ENCODE measurements at places on chromosomes 7 and 10. TPM values are rescaled to one million over a fixed set of nuclear protein-coding genes. Genes with fewer than 3 reads are reported as not detected.

DNA sequence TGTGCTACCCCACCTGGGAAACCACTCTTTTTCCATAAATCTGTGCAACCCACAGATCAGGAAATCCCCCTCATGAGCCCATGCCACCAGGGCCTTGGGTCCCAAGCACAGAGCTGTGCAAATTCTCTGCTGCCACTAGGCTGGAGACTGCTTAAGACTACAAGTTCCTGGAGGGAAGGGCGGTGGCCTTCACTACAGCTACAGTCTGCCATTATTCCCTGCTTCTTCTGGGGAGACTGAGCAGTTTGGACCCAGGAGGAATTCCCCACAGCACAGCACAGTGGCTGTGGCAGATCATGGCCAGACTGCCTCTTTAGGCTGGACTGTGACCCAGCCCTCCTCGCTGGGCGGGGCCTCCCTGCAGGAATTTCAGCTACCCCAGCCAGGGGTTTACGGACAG, 89.7 kb upstream of the GRB10 start:
- no peak for DNase-seq

DNA sequence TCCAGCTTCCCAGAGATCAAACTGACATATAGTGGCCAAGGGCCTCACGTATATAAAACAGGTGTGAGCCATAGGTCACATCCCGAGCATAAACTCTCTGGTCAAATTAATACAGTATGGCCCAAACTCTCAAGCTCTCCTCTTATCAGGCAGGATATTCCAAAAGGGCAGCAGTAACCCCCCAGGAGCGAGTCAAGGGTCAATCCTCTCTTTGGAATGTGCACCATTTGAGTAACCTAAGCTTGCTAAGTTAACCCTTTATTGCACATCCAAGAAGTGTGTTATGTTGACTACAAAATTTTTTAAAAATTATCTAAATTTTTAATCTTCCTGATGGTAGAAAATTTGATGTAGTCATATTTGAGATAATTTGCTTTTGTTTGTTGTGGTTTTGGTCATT, 4.5 kb upstream of the TRIM24 start:
- no peak for DNase-seq

DNA sequence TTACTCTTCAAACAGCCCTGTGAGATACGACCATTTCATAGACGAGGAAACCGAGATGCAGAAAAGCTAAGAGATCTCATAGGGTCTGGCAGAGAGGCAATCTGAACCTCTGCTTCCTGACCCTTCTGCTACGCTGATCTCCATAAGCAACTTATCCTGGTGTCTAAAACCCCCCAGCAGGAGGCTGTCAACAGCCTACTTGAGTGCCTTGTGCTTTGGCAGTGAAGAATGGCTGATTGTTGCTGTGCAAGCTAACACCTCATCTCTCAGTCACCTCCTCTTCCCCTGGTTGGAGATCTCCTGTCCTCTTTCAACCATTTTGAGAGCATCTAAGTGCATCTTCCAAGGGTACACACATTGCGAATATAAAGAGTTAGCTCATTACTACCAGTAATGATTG, 86.2 kb downstream of the AOAH start:
- DNase-seq: no peak

DNA sequence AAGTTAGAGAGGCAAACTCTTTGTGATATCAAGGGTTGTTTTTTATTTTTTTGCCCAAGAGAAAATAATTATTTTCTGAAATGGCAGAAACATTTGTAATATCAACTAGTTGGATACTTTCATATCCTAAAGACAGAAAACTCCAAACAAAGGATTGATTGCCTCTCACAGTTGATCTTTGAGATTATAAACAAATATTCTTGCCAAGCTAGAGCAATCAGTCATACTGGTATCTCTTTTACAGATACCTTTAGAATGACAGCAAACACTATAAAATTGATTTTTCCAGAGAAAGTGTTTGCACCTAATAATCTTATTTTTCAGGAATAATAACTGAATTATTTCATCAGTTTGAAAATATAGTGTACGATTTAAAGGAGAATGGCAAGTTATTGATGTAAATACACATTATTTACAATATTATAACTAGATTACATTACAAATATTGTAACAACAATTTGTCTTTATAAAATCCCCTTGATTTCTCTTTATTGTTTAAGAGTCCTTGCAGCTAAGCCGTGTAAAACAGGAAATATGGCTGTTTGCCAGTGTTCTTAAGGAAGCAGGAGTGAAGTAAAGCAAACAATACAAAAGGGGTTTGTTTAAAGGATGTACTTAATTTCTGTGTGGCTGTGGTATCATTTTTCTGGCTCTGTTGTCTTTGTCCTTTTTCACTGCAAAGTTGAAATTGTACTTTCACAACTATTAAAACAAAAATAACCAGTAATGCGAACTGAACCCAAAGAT, 58.4 kb downstream of the MAPK8 start:
- no peak for DNase-seq

DNA sequence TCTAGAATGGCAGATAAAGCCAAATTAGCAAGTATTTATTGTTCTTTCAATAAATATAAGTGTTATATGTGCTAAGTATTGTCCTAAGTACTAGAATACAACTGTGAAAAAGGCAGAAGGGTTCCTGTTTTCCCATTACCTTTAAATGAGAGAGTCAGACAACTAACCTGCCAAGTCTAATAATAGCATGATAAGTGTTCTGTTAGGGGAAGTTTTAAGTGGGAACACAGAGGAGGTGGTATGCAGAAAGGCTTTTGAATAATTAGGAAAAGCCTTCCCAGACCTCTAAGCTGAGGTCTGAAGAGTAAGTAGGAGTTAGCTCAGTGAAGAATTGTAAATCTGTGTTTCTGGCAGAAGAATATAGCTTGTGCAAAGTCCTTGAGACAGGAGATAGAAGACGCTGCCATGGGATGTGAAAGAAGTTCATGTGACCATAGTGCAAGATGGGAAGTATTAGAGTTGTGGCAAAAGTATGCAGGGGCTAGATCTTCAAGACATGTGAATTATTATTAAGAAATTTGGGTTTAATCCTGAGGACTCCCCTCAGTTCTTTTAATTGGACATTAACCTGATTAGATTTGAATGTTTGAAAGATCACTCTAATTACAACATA, 12.5 kb downstream of the SHOC2 start:
- no peak for DNase-seq

DNA sequence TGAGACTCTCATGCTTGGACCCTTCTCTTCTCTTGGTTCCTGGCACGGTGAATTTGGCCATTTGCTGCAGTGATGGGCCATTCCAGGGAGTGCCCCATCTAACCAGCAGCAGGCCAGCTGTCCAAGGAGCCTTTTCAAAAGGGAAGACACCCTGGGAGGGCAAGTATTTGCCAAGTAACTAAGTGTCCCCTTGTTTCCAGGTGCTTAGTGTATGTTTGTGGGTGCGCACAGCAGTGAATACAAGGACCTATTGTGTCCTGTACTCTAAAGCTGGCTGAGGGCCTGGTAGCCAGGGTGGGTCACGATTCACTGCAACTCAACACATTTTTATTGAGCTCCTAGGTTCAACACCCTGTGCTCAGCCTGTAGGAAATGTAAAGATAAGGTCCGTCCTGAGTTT, 348.8 kb downstream of the RNLS start:
- no peak for DNase-seq

DNA sequence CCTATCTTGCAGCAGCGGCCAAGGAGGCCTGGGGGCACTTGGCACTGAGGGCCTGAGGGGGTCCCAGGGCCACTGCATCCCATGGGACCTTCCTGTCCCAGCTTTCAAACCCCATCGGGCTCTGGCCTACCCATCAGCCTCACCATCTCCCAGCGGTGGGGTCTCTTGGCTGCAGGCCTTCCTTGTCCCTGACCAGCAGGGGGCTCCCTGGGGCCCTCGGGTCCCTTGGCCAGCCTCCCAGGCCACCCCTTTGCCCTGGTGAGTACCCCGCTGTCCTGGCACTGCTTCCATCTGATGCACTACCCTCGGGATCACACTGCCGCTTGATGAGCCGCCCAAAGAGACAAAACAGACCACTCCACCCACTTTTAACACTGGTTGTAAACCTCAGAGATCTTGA, 43.5 kb downstream of the YKT6 start:
- DNase-seq: no peak

DNA sequence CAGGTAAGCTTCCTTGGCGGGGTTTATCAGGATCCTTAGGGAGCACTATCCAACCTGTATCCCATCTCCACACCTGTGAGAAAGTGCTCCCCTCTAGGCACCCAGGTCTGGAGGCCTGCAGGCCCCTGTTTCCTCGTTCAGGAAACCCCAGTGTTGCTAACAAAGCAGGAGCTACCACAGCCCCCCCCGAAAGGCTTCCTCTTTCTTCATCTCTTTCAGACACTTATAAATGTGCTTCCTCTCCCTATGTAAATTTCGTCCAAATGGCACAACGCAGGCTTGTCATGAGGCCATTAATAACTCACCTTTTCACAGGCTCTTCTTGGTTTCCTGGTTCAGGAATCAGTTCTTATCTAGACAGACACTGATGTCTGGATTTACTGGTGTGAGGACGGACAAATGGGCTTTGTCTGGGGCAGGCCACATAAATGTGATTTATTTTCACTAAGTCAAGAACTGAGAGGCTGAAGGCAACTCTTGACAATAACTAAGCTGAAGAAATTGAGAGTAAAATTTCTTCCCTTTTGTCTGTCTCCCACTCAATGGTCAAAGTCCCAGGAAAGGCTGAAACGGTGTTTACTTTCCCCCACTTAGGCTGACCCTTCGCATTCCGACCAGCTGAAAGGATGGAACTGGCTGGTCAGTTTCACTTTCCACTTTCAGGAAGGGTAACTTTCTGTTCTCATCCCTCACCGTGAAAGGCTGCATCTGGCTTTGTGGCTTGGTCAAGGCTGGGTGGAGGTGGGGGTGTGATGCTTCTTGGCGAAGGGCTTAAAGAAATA, 46.8 kb downstream of the PIK3AP1 start:
- no peak for DNase-seq

DNA sequence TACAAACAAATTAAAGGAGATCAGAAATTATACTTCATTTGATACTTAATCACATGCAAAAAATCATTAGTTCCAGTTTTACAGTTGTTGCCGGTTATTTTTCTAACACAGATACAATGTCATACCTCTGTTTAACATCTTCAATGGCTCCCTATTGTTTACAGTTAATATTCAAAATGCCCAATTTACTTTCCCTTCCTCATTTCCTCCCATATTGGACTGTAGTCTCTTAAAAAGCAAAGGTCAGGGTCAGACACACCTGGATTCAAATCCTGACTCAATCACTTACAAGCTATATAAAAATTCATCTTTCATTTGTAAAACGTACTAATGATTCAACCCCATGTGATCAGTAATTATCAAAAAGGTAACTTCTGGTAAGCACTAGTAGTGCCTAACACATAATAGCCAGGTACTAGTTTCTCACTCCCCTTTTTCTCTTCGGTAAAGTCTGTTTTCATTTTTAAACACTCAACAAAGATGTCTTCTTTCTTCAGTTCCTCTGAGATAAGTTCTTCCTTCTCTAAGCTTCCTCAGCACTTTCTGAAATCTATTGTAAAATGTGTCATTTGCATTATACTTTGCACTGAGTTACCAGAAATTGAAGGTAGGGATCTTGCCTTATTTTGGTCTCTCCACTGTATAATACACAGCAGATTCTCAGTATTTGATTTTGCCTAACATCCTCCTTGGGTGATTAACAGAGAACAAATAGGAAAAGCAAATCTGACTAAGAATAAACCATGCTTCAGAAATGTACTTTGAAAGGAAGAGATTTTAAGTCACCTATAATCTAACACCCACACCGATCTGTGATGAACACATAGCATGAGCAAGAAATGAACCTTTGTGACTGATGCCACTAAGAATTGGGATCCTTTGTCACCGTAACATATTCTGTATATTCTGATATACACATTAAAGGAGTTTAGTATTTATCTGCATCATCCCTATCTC, 16.1 kb downstream of the KMT2C start:
- no peak for DNase-seq

GRCh38 chr7:84088802-84089201, 105.8 kb downstream of the SEMA3A start:
- DNase-seq: no peak

GRCh38 chr10:76396134-76396533, 964.7 kb downstream of the LRMDA start:
- no peak for DNase-seq

DNA sequence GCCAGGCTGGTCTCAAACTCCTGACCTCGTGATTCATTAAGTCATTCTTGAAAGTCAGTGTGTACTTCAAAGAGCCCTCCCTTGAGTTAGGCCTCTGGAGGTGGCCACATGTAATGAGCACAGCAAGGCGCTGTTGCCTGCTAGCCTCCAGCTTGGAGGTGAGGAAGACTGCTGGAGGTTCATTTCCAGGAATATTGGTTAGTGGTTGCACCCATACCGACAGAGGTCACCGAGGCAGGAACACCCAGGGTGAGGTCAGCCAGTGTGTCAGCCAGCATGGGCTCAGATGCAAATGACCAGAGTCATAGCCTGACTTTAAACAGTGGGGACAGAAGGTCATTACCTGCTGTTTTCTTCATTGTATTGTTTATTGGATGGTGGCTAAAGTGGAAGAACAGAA, 85.0 kb downstream of the PLPP4 start:
- no peak for DNase-seq

GRCh38 chr10:71868192-71868697, 17.2 kb upstream of the PSAP start:
- DNase-seq: no peak

DNA sequence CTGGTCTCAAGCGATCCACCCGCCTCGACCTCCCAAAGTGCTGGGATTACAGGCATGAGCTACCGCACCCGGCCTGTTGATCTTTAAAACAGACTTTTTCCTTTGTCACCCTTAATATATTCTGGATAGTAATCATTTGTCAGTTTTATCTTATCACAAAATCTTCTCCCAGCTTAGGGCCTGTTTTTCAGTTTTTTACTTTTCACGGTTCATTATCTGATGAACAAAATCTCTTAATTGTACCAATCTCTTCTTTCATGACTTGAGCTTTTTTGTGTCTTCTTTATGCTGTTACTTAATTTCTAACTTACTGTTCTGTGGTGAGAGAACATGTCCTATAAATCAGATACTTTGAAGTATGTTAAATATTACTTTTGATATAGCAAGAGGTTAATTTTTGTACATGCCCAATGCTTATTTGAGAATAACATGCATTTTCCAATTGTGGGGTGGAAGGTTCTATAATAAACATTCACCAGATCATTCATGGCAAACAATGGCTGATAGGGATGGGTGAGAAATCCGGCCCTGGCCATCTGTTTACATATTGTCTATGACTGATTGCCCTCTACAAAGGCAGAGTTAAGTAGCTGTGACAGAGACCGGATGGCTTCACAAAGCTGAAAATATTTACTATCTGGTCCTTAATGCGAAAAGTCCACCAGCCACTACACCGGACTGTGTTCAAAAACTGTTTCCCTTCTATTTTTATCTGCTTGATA, 5.3 kb downstream of the PAPOLB start:
- no peak for DNase-seq

GRCh38 chr7:55024776-55025175, 6.0 kb downstream of the EGFR start:
- no peak for DNase-seq

Gene TRIM73
- 5.4 TPM for total RNA-seq

Gene GNAT3
- not detected for total RNA-seq

Gene SEMA4G
- 1.4 TPM for total RNA-seq

Gene ING3
- total RNA-seq: 14.3 TPM

Gene ANKRD1
- 1.6 TPM for total RNA-seq

Gene CALHM3
- total RNA-seq: not detected
